ENCODE measurements at places on chromosomes 2 and 18. TPM values are rescaled to one million over a fixed set of nuclear protein-coding genes. Genes with fewer than 3 reads are reported as not detected.

GRCh38 chr18:12652861-12653401 lies 5.0 kb downstream of the SPIRE1 start:
- DNase-seq: no peak

DNA sequence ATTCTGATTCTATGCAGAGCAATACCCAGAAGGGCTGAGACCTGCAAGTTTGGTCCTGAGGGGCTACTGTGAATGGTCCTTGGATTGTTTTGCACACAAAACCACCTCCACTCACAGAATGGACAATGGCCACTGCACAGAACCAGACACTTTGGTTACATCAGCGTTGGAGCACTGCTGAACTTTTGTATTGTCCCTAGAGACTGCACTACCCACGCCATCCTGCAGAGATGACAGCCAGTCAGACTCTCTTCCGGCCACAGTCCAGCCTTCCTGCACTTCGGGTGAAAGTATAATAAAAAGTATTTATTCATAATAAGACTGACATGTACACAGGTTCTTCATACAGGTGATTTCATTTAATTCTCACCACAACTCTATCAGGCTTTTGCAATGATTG lies 35.7 kb downstream of the CELF4 start:
- no peak for DNase-seq

DNA sequence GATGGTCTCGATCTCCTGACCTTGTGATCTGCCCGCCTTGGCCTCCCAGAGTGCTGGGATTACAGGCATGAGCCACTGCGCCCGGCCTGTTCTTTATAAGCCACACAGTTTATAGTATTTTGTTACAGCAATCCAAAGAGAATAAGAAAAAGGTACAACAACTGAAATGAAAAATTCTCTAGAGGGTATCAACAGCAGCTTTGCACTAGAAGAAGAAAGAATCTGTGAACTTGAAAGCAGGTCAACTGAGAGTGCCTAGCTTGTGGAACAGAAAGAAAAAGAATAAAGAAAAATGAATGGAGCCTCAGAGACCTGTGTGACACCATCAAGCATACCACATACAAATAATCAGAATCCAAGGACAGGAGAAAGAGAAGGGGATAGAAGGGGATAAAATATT lies 66.8 kb upstream of the CTLA4 start:
- no peak for DNase-seq

- no peak for DNase-seq
These were observed 44.2 kb downstream of the FARSB start for GRCh38 chr2:222611684-222612083.

- no peak for DNase-seq
These were observed 185.9 kb upstream of the FOSL2 start for GRCh38 chr2:28206762-28207161.

DNA sequence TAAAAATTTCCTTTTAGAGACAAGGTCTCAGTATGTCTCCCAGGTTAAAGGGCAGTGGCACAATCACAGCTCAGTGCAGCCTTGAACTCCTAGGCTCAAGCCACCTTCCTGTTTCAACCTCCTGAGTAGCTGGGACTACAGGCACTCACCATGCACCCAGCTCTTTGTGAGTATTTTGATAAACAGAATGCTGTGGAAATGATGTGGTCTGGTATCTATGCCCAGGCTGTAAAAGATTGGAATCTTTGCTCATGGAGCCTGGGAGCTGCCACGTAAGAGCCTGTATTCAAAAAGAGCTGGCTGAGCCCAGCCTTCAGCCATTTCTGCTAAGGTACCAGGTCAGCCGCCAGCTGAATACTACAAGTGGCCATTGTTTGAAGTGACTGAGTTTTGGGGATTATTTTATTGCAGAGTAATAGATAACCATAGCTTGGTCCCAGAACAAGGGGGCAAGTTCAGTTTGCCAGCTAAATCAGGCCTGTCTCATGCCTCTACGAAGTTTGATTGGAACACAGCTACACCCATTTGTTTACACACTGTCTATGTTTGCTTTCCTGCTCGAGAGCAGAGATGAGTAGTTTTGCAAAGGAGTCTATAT lies 21.3 kb upstream of the ARL5A start:
- no peak for DNase-seq

DNA sequence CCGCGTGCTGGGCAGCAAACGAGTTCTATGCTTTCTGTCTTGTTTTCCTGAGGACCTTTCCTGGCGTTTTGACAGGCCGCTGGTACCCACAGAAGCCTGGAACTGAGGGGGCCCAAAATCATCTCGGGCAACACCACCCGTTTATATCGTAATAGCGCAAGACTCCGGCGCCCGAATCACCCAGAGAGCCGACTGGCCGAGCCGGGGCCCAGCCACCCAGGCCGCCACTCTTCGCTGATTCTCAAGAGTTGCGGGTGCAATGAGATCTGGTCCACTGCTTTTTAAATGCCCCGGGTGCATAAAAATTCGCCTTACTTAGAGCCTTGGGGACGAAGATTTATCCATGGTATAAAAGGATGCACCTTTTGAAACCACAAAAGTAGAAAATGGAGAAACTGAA lies 6.2 kb upstream of the SPATA3 start:
- no peak for DNase-seq

- peak; percentile 12 for DNase-seq
These were observed 714 bp downstream of the RPIA start for GRCh38 chr2:88692187-88692586.

- peak; percentile 41 for DNase-seq
These were observed 476 bp downstream of the STRN start for GRCh38 chr2:36965751-36966369.

GRCh38 chr2:165371356-165371755 lies 98.1 kb upstream of the CSRNP3 start:
- DNase-seq: no peak

DNA sequence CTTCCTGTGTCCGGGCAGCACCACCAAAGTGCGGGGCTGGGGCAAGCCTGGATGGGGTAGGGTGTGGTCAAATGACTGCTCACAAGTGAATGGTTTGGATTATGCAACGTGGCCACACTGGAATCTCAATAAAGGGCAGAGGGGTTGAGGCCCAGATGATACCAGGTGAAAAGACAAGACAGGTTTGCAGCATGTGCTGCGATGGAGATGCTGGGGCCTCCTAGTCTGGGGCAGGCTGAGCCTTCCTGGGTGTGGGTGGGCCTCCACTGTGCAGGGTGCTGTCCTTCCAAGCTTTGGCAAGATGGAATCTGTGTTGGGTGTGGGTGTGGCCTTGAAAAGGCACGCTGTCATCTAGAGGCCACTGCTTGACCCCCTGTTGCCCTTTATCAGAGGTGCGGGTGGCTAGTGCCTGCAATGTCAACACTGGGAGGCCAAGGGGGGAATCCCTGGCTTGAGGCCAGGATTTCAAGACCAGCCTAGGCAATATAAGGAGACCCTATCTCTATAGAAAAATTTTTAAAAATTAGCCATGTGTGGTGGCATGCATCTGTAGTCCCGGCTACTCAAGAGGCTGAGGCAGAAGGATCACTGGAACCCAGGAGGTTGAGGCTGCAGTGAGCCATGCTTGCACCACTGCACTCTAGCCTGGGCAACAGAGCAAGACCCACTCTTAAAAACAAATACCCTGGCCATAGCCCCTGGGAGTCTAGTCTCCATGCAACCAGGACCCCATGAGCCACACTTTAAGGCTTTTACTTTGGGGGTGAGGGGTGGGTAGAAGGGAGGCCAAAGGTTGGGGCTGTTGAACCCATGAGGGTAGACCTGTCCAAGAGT lies 13.8 kb downstream of the RRM2 start:
- no peak for DNase-seq

DNA sequence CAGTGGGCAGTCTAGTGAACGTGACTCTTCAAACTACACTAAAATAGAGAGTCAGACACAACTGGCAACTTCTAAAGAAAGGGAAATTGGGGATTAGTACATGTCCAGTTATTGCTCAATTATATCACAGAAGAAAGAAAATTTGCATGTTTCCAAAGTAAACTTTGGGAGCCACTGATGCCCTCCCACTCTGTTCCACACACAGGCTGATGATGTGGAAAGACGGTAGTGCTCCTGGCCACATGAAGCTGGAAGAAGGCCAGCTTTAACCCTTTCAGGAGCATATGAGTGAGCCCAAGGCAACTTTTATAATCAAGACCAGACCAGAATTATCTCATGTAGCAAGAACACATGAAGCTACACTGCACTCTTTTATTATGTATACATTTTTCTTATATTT lies 141.0 kb downstream of the NR4A2 start:
- no peak for DNase-seq

DNA sequence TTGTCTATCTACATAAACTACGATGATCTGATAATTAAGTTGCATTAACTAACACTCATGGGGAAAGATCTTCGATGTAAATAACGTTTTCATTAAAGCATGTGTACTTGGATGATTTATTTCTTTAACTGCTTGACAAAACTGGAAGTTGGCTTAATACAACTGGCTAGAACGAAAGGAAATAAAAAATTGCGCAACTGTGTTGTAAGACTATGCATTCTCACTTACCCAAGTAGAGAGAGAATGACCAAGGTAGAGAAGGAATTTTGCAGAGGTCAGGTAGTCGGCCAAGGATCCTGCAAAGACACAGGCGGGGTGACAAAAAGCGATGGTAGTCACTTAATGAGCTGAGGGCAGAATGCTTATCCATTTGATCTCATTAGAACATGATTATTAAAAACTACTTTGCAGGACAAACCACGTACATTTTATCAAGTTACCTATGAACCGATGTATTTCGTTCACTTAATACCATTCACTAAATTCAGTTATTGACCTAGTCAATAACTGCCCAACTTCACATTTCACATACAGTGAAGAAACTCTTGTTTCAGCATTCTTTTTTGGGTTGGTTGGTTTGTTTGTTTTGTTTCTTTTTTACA lies 900 bp downstream of the SLC40A1 start:
- DNase-seq: no peak

GRCh38 chr18:1599196-1599595 lies 694.5 kb downstream of the ADCYAP1 start:
- no peak for DNase-seq

- no peak for DNase-seq
These were observed 18.4 kb upstream of the CAB39 start for GRCh38 chr2:230694241-230694640.

DNA sequence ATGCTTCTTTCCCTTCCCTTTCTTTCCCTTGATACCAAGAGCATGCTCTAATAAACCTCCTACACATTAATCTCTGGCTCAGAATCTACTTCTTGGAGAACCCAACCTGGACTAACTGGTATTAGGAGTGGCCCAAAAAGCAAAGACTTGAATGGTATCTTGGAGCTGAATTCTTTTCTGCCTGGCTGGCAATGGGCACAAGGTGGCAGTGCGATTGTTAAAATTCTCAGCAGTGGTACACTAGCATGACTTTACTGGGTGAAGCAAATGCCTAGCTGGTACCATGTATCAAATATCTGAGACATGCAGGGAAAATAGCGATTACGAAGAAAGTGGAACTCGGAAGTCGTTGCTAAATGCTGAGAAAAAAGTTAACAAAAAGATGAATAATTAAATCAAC lies 376.1 kb downstream of the XIRP2 start:
- peak; percentile 2 for DNase-seq

GRCh38 chr2:126571403-126571802 lies 84.6 kb upstream of the GYPC start:
- no peak for DNase-seq

- no peak for DNase-seq
These were observed 32.3 kb upstream of the VWC2L start for GRCh38 chr2:214378455-214379103.

DNA sequence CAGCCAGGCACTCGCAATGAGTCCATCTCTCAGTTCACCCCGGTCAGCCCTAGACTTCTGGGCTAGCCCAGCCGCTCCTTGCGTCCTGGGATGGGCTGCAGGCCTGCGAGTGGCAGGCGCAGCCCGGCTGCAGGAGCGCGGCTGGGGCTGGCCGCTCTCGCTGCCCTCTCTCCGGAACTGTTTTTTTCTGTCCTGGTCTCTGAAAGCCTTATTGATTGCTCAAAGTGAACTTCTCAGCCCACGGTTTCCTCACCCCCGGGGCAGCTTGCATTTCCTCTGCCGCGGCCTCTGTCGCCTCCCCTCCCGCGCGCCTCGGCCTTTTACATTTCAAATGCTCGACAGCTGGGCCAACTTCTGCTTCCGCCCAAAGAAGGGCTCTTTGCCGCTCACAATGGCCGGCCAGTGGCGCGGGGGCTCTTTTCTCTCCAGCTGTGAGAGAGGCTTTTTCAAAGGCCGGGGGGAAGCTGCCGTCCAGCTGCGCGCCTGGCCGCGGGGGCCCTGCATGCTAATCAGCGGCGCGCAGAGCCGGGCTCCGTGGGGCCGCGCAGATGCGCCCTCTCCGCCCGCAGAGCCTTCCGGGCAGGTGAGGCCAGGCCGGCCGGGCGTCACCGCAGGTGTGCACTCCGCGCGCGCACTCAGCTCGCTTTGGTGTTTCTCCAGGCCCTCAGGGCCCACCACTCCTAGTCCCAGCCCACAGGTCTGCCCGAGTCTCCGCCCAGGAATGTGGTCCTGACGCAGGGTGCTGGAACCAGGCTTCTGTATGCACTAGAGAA lies 513.8 kb downstream of the RNF144A start:
- peak; percentile 55 for DNase-seq

GRCh38 chr2:66843847-66844246 lies 408.9 kb downstream of the MEIS1 start:
- DNase-seq: no peak

GRCh38 chr18:44844486-44844885 lies 163.8 kb downstream of the SETBP1 start:
- no peak for DNase-seq

DNA sequence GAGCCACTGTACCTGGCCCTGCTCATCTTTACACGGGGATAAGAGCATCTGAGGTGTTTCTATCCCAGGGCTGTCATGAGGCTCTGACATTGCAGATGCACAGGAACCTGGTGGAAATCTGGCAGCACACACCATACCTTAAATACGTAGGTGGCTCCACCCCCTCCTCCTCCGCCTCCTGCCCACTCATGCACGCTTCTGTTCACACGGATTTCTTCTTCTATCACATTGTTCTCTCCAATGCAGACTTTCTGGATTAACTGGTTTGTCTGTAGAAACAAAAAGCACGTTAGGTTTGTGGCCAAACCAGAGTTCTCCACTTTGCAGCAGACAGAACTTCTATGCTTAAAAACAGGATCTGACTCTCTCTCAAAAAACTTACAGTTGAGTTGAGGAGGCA lies 118.2 kb downstream of the CLIP4 start:
- DNase-seq: peak; percentile 58

TMEM17 gene
- 6.6 TPM for polyA plus RNA-seq

EVX2 gene
- not detected for polyA plus RNA-seq

VSNL1 gene
- 3.7 TPM for polyA plus RNA-seq

SLC4A5 gene
- polyA plus RNA-seq: 3.4 TPM

SERPINB3 gene
- polyA plus RNA-seq: not detected

UNC80 gene
- 2.0 TPM for polyA plus RNA-seq

SLC23A3 gene
- polyA plus RNA-seq: 25.1 TPM

ZBTB7C gene
- polyA plus RNA-seq: 16.8 TPM

PLCL1 gene
- polyA plus RNA-seq: 16.6 TPM

KIAA2012 gene
- polyA plus RNA-seq: 0.11 TPM

GAL3ST2 gene
- polyA plus RNA-seq: 0.88 TPM

NEMP2 gene
- polyA plus RNA-seq: 11.8 TPM

REG3G gene
- not detected for polyA plus RNA-seq

RETSAT gene
- polyA plus RNA-seq: 26.0 TPM

PCARE gene
- polyA plus RNA-seq: 0.46 TPM

DOK6 gene
- polyA plus RNA-seq: 21.9 TPM

DNAH7 gene
- 14.0 TPM for polyA plus RNA-seq

ZNF385B gene
- polyA plus RNA-seq: 13.9 TPM

PCBP1 gene
- 339 TPM for polyA plus RNA-seq

SERPINB10 gene
- not detected for polyA plus RNA-seq

PKDCC gene
- polyA plus RNA-seq: 421 TPM

Data from renal pelvis (tissue), 12 donors.